ENCODE measurements at places on chromosomes 6 and 20.

GRCh38 chr20:44414808-44415207 is 59.3 kb downstream of the HNF4A start:
- DNase-seq = no peak

GRCh38 chr20:11281240-11281639 is 607.4 kb upstream of the JAG1 start:
- no peak for DNase-seq

DNA sequence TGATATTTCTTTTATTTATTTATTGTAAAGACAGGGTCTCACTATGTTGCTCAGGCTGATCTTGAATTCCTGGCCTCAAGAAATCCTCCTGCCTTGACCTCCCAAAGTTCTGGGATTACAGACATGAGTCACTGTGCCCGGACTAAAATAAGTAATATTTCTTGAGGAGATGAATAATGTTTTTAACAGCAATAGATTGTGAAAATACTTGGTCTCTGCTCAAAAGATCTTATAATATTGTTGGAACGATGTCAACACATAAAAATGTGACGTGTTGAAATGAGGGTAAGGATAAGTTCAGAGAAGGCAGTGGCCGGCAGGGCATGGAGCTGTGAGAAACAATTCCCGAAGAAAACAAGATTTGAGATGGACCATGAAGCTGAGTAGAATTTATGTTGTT is 178.7 kb downstream of the GJA1 start:
- no peak for DNase-seq

DNA sequence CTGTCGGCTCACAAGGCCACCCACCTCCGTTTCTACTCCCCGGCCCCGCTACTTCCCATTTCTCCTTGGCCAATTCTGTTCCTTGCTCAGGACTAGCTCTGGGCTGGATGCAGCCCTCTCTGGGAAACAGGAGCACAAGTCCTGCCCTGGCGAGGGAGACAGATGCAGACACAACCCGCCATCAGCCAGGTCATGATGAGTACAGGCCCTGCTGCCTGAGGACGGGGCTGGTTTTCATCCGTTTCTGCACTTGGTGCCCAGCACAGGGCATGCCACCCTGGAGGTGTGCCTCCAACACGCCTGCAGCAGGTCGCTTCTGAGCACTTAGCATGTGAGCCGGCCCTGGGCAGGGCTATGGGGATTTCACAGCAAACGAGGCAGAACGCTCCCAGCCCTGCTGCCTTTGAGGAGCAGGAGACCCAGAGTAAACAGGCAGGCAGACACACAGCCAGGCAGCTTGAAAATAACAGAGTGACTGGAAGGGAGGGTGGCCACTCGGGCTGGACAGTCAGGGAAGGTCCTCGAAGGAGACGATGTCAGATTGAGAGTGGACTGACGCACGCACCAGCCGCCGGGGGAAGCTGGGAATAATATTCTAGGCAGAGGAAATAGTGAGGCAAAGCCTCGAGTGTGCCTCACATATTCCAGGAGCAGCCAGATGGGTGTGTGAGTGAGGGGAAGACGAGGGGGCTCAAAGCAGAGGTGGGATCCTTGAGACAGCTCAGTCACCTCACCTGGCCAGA is 21.2 kb upstream of the VSTM2L start:
- no peak for DNase-seq

DNA sequence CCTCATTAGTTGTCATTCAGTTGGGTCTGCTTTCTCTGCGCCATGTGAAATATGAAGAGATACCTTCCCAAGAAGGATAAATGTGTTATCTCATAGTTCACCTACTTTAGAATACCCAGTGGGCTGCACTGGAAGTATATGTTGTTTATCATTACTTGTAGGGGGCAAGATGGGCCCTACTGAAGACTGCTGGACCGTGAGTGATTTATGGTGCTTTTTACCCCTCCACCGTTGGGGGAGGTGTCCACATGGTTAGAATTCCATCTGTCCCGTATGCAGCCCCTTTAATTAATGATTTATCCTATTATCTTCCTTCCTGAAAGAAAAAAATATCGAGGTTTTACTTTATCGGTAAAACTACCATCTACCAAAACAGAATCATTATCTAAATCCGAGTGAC is 97.0 kb downstream of the TSHZ2 start:
- DNase-seq = no peak

DNA sequence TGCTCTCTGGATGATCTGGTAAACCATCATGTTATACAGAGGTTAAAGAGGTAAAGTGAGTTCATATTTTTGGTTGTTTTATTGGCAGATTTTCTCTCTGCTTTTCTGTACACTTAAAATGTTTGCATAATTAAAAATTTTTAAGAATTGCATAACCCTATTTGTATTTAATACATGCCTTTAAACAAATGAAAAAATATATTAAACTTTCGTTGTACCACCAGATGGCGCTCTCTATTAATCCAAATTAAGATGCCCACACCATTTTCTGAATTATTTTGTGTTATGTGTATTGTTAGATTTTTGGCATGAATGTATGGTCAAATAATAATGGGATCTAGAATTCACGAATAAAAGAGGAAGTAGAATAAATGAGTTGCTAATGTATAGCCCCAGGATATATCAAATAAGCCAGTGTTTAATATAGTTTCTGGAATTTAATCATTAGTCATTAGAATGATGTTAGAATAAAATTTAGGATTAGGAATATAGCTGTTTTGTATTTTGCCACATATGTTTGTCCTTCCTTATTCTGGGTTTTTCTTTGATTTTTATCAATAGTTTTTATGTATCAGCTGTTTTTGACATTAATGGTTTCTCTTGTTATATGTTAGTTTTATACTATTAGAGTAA is 38.9 kb downstream of the SMAP1 start:
- DNase-seq = no peak

GRCh38 chr6:1767481-1768246 is 157.9 kb downstream of the FOXC1 start:
- no peak for DNase-seq

DNA sequence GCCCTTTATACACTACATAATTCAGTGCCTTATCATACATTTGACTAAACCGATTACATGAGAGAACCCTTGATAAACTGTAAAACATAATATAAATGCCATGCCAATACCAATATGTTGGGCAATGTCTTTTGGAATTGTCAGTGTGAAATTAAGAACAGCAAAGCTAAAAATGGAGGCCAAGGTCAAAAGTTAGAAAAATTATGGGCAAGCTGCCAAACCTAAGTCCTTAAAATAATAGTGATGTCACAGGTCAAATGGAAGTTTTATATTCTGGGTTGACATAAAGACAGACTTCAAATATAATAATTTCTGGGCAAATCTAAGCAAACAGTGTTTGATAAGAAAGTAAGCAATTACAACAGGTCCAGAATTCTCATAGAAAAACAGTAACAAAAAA is 696.7 kb downstream of the RNF144B start:
- DNase-seq = no peak

DNA sequence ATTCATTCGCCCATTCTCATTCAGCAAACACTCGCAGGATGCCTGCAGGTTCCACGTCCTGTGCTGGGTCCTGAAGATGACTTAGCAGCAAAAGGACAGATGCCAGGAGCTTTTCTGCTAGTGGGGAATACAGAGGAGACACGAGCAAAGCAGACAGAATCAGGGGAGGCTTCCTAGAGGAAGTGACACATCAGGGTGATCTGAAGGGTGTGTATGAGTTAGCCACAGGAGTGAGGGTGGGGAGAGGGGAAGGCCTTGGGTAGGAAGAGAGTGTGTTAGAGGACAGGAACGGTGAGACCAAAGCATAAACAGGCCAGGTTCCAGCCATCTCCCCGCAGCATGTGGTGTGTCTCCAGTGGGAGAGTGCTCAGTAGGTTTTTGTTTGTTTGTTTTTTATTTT is 73.4 kb upstream of the GTSF1L start:
- DNase-seq = no peak

- no peak for DNase-seq
These were observed 495.3 kb upstream of the RNF217 start for GRCh38 chr6:124466949-124467348.

DNA sequence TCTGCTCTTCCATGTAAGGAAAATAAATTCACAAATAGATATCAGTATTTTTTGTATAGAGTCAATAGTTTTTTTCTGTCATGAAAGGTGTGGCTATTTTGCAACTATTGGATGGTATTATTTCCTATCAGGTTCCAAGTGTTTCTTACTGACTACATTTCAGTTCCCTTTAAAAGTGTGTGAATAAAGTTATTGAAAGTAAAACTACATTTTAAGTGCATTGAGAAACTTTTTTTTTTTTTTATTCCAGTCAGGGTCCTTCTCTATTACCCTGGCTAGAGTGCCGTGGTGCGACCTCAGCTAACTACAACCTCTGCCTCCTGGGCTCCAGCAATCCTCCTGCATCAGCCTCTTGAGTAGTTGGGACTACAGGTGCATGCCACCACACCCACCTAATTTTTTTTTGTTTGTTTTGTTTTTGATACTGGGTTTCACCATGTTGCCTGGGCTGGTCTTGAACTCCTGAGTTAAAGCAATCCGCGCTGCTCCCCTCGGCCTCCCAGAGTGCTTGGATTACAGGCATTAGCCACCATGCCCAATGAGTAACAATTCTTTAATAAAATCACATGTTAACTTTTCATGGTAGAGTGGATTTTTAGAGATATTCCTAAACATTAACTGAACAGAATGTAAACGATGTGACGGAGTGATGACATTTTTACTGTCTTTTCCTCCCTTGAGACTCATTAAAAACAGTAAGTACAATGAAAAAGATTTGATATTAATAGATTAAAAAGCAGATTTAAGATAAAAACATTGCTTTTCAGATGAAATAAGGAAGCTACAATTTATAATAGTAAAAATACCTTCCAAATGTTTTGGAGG is 69.7 kb upstream of the ADGRF4 start:
- no peak for DNase-seq

DNA sequence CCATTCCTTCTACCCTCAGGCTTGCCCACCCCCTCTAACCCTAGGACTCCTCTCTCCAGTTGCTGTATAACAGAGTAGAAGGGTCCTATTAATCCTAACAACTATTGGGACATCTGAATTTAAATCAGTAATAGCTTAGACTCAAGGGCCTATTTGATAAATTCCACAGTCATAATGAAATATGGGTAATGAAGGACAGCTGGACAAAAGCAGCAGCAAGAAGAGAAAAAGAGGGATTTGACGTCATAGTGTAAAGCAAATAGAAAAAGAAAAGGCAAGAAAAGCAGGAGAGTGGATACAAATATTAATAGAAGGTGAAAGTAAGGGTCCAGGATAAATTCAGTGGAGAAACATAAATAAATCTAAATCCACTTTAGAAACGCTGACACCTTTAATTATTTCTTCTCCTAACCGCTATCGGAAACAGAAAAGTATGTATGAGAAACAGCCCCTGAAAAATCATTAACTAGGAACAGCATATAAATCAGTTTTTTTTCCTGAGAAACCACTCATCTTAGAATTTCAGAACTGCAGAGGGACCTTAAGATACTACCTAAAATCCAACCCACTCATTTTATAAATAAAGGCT is 12.8 kb downstream of the FKBP5 start:
- DNase-seq = no peak

GRCh38 chr20:51500311-51500710 is 42.2 kb downstream of the NFATC2 start:
- DNase-seq = no peak

DNA sequence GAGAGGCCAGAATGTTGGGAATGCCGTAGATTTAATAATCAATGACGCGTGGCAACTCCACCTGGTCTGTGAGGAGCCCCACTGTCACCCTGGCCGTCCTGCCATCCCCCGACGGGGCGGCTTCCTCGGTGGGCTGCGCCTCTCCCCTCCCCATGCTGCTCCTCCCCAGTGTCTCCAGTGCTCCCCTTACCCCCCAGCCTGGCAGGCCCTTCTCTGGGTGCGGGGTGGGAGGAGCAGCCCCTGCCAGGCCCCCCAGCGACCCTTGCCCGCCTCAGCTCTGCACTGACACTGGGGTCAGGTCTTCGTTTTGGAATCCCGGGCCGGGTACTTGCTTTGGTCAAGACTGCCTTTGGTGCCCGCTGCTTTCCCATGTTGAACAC is 82.3 kb upstream of the FRMD1 start:
- no peak for DNase-seq

GRCh38 chr6:13268913-13269518 is 59.3 kb downstream of the TBC1D7 start:
- DNase-seq = no peak

DNA sequence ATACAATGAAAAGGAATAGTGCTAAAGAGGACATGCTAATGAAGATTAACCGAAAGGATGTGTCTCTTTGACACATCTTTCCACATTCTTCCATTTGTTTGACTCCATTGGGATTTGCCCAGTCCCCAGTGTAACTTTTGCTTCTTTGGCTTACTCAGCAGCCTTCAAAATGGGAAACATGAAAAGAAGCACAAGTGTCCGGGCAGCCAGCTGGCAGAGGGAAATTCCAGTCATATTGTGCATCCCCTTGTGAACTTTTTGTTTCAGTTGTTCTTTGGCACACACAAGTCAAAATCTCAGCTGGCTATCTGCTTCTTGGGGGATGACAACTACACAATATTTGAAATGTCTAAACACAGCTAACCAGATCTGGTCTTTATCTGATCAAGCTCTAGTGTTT is 157.4 kb downstream of the OGFRL1 start:
- DNase-seq = no peak

GRCh38 chr6:3928111-3928510 is 78.9 kb downstream of the FAM50B start:
- no peak for DNase-seq

GRCh38 chr6:43604174-43604573 is 24.9 kb downstream of the GTPBP2 start:
- no peak for DNase-seq

DNA sequence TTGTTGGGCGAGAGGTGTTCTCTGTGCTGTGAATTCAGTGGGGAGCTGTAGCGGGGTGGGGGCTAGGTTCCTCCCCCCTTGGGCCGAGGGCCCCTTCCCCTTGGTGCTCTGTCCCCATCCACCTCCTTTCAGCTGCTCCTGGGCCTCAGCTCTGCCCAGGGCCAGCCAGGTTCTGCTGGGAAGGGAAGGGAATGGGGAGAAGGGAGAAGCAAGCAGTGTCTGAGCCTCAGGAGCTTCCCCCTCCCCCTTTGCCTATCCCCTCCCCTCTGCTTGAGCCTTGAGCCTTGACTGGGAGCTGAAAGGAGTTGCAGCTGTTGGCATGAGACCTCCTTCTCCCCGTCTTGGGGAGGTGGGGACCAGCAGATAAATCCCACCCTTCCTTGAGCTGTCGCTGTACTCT is 576 bp upstream of the RRP36 start:
- DNase-seq = no peak

GRCh38 chr20:54692168-54692887 is 216.9 kb downstream of the DOK5 start:
- no peak for DNase-seq

- no peak for DNase-seq
These were observed 549 bp downstream of the ANKRD6 start for GRCh38 chr6:89433252-89434149.

GRCh38 chr6:82143041-82143481 is 104.5 kb downstream of the IBTK start:
- DNase-seq = no peak

DNA sequence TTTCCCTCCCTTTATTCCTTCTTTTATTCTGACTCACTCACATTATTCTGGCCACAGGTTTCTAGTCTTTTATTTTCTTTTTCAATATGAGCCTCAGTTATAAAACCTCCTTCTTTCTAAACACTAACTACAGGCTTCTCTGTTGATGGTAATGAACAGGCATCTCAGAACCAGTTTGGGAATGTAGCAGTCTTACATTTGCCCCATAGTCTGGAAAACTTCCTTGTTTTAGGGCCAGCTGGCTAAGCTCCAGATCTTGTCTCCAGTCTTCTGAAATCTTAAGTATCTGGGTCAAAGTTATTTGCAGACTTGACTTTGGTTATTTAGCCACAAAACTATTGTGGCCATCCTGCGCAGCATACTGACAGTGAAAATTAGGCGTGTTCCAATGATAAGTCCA is 97.0 kb upstream of the MAN1A1 start:
- no peak for DNase-seq
